Kasumi-1 (cell line): ENCODE measurements at places on chromosomes 16 and 17.

GRCh38 chr16:86045591-86045971 is 146.6 kb downstream of the IRF8 start:
- no peak for DNase-seq

DNA sequence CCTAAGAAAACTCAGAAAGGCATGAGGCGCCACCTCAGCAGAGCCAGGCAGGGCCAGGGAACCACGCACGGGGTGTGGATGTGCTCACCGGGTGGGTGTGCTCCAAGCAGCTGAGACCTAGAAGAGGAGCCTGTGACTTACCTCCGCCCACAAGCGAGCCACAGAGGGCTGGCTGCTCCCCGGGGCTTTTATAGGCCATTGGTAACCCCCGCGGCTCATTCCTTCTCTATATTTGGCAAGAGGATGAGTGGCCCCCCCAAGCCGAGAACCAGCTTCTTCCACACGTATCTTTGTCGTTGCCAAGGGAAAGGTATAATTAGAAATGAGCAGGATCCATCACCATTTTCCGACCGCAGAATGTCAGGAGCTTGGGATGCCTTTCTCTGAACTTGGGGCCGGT is at the start of gene MYH3:
Gene MYH3, minus strand, starts transcription at position 162 of the 400 bp plus-strand sequence. CDS start 2,245 bp downstream, outside the sequence.
- no peak for DNase-seq

- no peak for DNase-seq
Measured at GRCh38 chr17:47728214-47728877, 4.7 kb upstream of the TBX21 start.

DNA sequence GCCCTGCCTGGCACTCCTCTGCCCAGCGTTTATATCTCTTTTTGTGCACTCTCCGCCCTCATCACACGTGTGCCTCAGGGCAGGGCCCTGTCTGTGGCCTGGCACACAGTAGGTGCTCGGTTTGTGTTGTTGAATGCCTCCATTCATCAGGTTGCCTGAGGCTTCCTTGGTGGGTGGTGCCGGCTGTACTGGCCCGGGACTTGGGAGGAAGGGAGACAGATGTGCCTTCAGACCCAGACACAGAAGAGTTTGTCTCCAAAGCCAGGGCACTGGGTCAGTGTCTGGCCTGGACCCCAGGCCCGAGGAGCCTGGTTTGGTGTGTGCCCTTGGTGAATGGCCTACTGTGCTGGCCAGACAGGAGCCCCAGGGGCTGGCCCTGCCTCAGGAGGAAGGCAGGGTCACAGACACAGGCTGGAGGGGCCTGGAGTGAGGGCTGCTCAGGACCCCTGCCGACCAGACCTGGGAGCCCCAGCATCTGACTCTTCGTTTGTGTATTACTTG is 71.6 kb downstream of the RAI1 start:
- DNase-seq, result no peak

GRCh38 chr16:72021043-72021442 is 12.5 kb downstream of the DHODH start:
- DNase-seq, result no peak
